GM04503 (cell line): ENCODE measurements at places on chromosomes 1 and 21.

DNA sequence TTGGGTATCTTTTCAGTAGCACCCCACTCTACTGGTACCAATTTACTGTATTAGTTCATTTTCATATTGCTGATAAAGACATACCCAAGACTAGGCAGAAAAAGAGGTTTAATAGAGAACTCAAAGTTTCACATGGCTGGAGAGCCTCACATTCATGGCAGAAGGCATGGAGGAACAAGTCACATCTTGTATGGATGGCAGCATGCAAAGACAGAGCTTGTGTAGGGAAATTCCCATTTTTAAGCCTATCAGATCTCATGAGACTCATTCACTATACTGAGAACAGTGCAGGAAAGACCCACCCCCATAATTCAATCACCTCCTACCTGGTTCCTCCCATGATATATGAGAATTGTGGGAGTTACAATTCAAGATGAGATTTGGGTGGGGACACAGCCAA is 878.6 kb upstream of the ADGRL4 start:
- DNase-seq, result no peak

- DNase-seq, result no peak
Observed at GRCh38 chr1:3249631-3250501, 180.9 kb downstream of the PRDM16 start.

- no peak for DNase-seq
Observed at GRCh38 chr1:230189341-230189740, 122.3 kb downstream of the GALNT2 start.

- DNase-seq, result no peak
Observed at GRCh38 chr1:83689921-83690868, 308.7 kb downstream of the TTLL7 start.

- DNase-seq, result no peak
Observed at GRCh38 chr1:3869751-3870301, 12.6 kb downstream of the DFFB start.

DNA sequence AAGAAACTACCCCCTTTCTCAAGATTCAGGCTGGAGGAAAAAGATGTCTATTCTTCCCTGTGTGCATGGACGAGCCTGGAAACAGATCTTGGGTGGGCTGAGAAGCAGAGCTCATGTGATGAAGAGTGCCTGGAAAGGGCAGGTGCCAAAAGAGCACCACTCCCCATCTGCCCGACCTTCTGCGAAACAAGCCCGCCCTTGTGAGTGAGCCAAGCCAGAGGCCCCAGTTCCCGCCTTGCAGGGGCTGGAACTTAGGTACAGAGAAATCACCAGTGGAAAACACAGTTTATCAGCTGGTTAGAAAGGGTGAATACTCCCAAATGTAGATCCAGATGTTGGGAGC is 26.7 kb upstream of the A3GALT2 start:
- no peak for DNase-seq

DNA sequence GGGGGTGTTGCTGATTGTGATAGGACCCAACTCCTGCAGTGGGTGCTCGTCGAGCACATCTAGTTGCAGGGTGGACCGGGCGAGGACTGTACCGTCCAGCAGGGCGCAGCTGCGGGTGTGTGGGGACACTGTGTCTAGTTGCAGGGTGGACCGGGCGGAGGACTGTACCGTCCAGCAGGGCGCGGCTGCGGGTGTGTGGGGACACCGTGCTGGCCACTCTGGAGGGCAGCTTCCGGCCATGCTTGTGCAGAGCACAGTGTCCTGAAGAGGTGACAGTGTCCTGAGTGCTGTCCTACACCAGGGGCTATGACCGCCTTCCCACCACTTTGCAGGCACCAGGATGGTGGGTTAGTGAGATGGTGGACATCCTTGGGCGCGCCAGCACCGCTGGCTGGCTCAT is 4.6 kb upstream of the TRPM2 start:
- DNase-seq, result no peak

GRCh38 chr1:29640428-29640785 is 404.1 kb downstream of the PTPRU start:
- no peak for DNase-seq

GRCh38 chr21:15241997-15242736 is 177.4 kb upstream of the NRIP1 start:
- DNase-seq, result no peak

DNA sequence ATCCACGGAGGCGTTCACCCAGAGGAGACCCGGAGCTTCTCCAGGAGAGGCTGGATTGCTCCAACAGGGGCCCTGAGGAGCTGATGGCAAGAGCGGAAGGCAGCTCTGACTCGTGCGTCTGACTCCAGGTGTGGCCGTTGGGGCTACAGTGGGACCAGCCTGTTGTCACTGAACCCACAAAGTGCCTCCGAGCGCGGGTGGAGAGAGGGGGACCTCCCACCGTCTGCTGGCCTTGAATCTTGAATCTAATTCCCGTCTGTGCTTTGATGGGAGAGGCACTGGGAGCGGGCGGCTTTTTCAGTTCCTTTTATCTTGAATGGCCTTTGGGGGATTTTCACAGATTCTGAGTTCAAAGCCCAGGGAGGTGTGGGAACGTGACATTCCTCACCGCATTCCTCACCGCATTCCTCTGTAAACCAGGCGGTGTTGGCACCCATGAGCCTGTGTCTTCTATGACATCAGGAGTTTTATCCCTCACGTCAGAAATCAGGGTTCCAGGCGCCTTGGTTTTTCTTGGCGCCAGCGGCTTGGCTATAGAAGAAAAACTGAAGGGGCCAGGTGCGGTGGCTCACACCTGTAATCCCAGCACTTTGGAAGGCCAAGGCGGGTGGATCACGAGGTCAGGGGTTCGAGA is 39.2 kb upstream of the COL18A1 start:
- DNase-seq, result no peak

DNA sequence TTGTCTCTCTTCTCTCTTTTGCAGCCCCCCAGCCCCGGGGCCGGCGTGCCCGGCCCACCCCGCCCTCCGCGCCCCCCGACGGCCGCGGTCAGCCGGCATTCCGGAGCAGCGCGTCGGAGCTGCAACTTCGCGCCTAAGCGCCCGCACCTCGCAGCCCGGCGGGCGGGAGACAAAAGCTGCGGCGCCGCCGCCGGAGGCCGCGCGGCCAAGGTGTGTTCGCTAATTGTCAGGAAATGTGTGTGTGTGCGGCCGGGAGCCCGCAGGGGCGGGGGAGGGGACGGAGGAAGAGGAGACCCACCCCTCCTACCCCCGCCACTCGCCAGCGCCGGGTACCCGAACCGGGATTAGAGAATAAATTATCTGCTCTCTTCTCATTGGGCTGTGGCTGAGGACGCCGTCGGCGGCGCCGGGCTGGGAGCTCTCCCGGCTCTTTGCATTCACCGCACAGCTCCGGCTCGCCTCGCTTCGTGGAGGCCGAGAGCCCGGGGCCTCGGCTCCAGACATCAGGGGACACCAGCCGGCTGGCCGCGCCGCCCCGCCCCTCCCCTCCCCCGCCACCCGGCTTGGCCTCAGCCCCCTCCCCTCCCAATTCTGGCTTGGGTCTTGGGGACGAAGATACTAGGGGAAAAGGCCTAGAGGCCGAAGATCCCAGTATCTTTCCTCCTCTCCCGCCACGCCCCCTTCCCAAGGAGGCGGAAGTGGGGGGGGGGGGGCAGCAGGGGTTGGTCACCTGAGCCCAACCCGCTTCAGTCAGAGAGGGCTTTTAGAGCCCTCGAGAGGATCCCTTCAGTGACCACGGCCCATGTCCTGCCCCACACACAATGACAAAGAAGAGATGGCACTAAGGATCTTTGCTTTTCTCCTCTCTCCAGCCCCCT is 1.3 kb upstream of the BLACAT1 start:
- DNase-seq, result no peak

DNA sequence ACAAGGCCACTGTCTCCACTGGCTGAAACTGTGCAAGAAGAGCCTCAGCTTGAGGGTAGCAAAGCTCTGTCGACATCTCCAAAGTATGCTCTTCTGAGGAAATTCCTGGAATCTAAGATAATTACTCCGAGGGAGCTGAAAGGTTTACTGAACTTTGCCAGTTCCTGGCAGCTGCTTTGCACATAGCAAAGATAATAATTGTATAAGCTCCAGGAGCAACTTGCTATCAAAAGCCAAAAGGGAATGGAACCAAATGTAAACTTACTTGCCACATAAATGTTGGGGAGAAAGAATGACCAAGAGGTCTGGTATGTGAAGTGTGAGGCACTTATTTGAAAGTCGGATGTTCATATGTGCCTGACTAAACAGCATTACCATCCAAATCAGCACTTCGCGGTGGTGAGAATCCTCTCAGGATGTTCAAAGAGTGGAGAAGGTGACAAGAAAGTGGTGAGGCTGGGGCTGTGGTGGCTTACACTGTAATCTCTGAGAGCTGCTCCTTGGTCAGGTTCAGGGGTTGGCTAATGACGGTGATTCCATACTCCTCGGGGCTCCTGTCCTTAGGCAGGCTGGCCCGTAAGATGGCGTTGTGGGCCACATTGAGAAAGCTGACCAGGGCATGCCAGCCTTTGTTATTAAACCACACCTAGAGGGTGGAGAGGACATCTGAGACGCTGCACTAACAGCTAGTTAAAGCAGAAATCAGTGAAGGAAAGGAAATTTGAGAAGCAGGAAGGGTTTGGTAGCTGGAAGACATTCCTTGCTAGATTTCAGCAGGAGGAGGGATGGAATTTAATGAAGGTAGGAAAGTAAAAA is 100.0 kb downstream of the ABCA4 start:
- peak; percentile 97 for DNase-seq

GRCh38 chr1:172352435-172352834 is 68.0 kb upstream of the C1orf105 start:
- no peak for DNase-seq

DNA sequence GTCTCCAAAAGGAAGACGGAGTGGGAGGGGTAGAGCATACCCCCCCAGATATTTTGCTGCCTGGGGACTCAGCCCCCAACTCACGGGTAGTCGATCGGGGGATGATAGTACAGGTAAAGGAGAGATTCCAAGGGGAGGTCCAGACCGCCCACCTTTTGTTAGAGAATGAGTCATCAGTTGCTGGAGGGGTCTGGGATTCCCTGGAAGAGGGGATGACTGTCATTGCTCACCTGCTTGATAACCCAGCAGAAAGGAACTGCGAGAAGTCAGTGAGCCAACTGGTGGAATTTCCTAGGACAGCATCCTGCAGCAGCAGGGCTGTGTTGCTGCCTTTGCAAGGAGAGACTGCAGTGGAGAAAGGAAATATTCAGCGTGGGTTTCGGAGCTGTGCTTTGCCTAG is 64.4 kb downstream of the MACF1 start:
- DNase-seq, result no peak

DNA sequence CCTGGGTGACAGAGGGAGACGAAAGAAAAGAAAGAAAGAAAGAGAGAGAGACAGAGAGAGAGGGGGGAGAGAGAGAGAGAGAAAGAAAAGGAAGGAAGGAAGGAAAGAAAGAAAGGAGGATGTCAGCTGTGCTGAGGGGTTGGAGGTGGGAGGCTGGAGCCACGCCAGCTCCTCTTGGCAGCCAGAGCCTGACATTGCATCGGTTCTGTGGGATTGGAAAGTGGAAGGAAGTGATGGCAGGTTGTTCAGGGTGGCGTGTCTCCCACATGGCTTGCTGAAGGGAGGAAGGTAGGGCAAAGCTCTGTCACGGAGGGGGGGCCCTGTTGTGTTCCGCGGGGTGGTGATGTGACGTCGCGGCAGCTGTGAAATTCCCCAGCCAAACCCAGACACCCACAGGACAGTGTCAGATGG is 30.7 kb downstream of the EIF2D start:
- DNase-seq, result no peak

DNA sequence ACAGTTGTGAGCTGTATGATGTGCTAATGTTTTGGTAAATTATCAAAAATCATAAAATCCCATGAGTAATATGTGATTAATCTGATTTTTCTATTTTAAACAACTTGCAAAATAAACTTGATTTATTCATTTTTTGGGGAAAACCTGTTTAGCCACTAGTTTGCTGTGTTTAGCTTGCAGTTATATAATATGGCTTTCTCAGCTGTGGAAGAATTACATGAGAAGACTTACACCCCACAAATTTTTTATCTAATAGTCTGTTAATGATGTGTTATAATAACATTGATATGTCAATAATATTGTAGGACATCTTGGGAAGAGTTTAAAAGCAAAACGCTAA is 2.4 kb upstream of the ERRFI1 start:
- no peak for DNase-seq

GRCh38 chr1:109527098-109527811 is 12.4 kb upstream of the GPR61 start:
- DNase-seq, result no peak
